AG10803 (cell line): ENCODE measurements at places on chromosomes 4 and X.

DNA sequence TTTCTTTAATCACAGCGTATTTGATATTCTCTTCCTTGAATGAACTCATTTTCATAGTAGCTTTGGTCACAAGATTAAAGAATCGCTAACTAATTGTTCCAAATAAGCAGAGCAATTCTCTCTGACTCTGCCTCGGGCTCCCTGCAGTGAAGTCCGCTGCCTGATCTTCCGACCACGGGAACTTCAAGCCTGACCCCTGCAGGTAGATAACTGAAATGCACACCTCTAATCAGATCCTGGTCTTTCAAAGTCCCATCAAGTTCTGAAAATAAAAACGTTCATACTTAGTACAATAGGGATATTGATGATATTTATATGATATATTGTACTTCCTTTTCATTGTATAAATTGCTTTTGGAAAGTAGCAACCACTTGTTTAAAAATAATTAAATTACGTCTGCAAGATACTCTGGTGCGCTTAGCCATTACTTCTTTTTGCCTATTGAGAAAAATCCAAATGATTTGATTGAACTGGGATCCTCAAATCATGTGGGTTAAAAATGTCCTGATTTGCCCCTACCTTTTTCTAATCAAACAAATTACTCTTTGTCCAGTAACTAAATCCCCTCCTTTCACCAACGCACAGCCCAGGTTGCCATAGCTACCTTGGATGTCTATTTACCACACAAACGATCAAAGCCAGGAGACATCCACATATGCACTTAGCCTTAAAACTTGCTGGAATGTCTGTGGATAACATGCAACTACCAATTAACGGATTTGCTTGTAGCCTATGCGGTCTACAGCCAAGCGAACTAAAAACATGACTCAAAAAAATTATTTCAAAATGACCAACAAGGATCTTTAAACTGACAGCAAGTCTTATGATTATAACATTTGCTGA lies 4.2 kb downstream of the MID1 start:
- peak; percentile 87 for DNase-seq

GRCh38 chrX:10759141-10759799 lies 138.9 kb upstream of the MID1 start:
- DNase-seq = peak; percentile 34

DNA sequence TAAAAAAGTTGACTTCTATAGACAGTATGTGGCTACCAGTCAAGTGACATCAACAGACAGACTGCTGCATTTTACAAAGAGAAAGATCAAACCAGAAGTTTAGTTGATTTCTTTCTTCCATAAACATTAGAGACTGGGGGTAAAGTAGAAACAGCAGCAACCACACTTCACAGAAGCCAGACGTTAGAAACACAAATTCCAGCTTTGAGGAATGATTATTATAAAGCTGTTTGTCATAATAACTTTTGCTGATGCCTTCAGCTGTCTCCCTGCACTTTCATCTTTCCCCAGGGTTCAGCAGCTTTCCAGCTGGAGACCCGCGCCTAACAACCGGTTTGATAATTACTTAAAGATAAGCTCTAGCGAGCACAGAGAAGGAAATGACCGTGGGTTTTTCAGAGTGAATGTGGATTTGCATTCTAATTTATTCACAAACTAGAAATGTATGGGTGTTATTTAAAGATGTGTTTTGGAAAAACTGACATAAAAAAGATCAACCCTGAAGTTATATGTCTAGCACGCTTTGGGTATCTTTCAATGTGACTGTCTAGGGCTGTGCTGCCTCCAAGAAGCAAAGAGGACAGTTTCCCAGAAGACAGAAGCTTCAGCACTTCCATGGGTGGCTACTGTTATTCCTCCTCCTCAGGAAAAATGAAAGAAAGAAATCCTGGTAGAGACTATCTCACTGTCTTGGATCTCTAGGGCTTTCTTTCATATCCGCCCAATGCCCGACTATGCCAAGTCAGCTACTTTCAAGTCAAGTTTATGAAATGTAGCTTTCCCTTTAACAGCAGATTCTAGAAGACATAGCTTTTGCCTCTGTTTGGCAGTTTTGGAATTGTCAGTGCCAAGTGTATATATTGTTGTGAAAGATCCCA lies 15.0 kb upstream of the ENAM start:
- peak; percentile 18 for DNase-seq

GRCh38 chr4:156293657-156294297 lies 340.1 kb upstream of the CTSO start:
- peak; percentile 59 for DNase-seq

- DNase-seq = no peak
These were observed 178.7 kb upstream of the FAT1 start for GRCh38 chr4:186902361-186902760.

DNA sequence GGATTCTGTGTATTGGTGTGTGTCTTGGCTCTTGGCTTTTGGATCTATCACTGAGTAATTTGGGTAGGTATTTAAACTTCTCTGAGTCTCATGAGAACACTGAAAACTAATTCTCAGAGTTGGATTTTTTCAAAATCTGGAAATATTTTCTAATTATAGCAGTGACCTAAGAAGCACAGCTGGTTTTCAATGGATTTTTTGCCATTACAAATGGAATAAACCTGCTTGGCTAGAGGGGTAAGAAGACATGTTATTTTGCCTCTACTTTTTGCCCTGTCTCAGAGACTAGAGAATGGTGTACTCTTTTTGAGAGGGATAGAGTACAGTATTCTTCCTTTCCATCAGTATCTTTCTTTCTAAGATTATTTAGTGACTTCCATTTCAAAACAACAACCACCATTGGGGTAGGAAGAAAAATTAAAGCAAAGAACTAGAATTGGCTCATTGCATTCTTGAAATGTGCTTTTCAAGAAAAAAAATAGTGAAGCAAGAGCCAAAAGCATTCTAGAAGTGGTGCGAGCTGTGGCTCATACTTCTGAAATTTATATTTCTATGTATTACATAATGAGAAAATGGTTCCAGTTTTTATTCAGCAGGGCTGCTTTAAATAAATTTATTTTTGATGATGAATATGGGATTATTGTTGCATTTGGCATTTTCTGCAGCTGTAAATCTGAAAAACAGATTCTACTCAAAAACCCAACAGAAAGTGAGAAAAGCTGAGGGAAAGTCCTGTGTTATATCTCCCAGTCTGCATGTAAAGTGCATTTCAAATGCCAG lies 850.2 kb upstream of the SLIT2 start:
- DNase-seq = no peak

DNA sequence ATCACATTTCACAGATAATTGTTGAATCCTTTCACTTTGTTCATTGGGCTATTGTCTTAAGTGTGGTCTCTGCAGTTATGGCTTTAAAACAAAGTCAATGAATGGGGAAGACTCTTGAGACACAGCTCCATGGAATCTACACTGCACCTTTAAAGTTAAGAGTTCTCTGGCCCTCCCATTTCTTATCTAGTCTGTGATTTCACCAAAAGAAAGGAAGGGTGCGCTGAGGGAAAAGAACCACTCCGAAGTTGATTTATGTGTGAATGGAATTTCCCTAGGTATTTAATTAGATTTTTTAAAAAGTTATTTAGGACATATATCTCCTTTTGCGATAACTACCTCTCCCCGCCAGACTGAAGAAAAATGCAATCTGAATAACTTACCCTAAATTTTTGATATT lies 2.5 kb downstream of the SEPTIN11 start:
- DNase-seq = no peak

DNA sequence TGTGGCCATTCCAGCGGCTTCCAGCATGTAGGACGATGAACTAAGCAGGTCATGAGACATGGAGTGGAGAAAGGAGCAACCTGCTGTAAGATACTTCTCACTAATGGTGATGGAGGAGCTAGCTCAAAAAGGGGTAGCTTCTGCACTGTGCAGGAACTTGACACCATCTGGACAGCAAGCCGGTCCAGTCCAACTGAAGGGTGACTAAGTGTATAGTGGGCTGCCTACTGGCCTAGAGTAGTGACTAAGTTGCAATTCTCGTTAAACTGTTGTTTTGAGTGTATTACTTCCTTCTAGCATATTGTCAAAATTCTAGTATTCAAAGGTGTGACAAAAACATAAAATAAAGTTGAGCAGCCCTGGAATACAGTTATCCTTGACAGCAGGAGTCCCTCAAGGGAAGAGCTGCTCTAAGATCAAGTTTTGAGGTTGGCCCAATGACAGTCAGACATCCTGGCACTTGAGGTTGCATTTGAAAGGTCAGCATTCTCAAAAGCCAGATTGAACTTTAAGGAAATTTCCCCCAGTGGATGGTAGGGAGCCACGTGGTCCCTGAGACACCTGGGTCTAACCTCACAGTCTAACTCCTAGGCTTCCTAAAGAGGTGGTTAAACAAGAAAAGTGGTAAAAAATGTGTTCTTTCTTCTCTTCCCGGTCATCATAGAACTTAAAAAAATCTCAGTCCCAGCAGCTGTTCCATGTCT lies 8.0 kb downstream of the CETN2 start:
- peak; percentile 19 for DNase-seq

DNA sequence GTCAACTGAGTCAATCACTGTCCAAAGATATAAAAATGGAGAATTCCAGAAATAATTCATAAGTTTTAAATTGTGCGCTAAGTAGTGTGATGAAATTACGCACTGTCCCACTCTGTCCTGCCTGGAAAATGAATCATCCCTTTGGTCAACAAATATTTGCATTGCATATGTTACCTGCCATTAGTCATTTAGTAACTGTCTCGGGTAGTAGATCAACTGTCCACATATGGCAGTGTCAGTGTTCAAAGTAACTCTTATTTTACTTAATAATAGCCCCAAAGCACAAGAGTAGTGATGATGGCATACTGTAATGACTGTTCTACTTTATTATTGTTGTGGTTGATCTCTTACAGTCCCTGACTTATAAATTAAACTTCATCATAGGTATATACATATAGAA lies 3.4 kb downstream of the YTHDC1 start:
- DNase-seq = no peak

- no peak for DNase-seq
These were observed 180.0 kb upstream of the LNX1 start for GRCh38 chr4:53771326-53771725.

DNA sequence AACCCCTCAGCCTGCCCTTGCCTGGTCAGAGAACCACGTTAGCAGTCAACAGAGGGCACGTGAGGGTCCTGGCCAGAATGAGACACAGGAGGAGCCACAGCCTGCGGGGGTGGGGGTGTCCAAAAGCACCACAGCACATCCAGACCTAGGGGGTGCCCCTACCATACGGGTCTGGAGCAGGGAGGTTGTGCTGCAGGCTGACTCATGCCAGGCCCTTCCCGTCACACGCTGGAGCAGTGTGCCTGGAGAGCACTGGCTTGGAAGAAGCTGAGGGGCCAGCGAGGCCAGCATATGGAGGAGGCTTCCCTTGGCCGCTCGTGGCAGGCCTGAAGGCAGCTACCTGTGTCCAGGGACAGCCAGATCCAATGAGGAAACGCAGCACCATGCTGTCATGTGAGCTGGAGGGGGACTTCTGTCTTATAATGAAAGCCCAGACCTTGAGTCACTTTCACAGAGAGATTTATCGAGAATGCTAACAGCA lies 1.5 kb upstream of the IRAK1 start:
- peak; percentile 62 for DNase-seq

- DNase-seq = no peak
These were observed 59.4 kb downstream of the CLNK start for GRCh38 chr4:10625131-10625530.

- DNase-seq = peak; percentile 1
These were observed 182.7 kb upstream of the PCDH7 start for GRCh38 chr4:30537456-30537855.

- DNase-seq = peak; percentile 0
These were observed 567.7 kb downstream of the MAGEB5 start for GRCh38 chrX:26783512-26784225.

- no peak for DNase-seq
These were observed 1.0 kb upstream of the SUV39H1 start for GRCh38 chrX:48695534-48695896.

GRCh38 chrX:31563792-31564191 lies 492.0 kb upstream of the FTHL17 start:
- DNase-seq = no peak

DNA sequence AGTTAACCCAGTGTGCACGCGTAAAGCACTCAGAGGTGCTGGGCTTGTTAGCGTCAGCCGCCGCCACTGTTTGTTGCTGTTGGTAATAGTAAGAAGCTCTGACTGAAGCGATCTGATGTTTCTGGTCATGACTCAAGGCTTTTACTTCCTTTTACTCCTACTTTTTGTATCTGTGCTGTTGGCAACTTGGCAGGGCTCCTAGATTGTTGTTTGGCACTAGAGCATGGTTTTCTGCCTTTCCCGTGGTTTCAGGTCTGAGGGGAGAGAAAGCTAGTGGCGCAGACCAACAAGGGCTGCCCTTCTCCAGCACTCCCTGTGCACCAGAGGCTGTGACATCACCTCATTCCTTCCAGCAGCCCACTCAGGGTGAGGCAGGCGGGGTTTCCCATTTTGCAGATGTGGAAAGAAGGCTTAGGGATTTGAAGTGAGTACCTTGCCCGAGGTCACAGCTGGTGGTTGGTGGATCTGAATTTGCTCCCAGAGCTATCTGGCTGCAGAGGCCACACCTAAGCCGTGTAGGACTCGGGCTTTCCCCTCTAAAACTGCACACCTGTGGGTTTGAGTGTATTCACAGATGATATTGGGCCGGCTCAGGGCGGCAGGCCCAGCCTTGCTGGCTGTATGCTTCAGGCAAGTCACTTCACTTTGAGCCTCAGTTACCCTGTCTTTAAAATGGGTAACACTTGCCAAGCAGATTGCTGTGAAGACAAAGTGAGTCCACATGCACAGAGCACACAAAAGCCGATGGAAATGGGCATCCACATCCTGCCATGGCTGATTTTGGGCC lies 51.2 kb upstream of the TADA2B start:
- peak; percentile 83 for DNase-seq

GRCh38 chr4:176675810-176676209 lies 116.9 kb downstream of the VEGFC start:
- DNase-seq = no peak

GRCh38 chr4:38663090-38663800 lies 754 bp upstream of the KLF3 start:
- peak; percentile 36 for DNase-seq
